NCI-H2107 (cell line): ENCODE measurements at places on chromosomes 11 and 22.

- no peak for DNase-seq
These were observed 102.6 kb downstream of the TMPRSS5 start for GRCh38 chr11:113603277-113604059.

- no peak for DNase-seq
These were observed 24.4 kb downstream of the ZNF214 start for GRCh38 chr11:6995703-6996102.

- no peak for DNase-seq
These were observed 3.4 kb downstream of the MCM5 start for GRCh38 chr22:35403356-35403755.

DNA sequence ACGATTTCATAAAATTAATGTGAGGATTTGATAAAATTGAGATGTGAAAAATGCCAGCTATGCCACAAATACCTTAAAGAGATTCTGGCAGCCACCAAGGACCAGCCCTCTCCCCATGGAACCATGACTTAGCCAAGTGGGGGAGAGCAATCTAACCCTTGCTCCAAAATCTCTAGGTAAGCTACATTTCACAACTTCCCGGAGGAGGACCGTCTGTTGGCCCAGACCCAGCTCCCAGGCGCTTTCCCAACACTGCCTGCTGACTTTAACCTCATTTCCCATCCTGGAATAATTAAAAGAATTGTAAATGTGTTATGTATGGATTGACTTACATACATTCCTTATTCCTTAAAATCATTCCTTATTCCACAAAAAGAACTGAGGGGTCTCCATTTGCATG lies 47.5 kb upstream of the TENM4 start:
- no peak for DNase-seq

GRCh38 chr22:37552524-37553163 lies 7.6 kb upstream of the CDC42EP1 start:
- no peak for DNase-seq

DNA sequence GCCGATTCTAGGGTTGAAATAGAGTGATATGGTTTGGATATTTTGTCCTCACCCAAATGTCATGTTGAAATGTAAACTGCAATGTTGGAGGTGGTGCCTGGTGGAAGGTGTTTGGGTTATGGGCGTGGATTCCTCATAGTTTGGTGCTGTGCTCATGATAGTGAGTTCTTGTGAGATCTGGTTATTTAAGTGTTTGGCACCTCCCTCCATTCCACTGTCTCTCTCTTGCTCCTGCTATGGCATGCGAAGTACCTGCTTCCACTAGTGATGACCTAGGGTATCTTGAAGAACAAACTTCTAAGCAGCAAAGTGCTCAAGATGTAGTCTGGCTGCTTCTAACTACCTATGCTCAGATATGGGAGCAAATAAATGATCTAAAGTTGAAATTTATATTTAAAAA lies 56.0 kb upstream of the TSPAN18 start:
- no peak for DNase-seq

- DNase-seq = no peak
These were observed 683.9 kb downstream of the TBC1D22A start for GRCh38 chr22:47446331-47446730.

- DNase-seq = no peak
These were observed 15.8 kb downstream of the CCND1 start for GRCh38 chr11:69656536-69657455.

GRCh38 chr11:115552151-115552772 lies 48.0 kb upstream of the CADM1 start:
- no peak for DNase-seq

DNA sequence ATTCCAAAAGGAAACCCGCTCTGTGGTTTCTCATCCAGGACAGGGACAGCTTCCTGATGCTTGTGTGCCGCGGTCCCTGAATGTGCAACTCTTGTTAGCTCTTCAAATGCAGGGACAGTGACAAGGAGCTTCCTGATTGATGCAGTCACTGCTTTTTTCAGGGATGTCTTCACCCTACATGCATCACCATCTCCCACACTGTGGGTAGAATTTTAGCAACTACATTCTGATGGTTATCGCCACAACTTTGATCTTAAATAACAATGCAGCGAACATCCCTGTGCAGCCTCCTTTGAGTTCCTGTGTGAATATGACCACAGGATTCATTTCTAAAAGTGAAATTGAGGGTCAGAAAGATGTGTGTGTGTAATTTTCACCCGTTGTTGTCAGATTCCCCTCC lies 115.0 kb downstream of the GGTLC2 start:
- no peak for DNase-seq

- DNase-seq = no peak
These were observed 137.1 kb upstream of the CTSC start for GRCh38 chr11:88474655-88475054.

DNA sequence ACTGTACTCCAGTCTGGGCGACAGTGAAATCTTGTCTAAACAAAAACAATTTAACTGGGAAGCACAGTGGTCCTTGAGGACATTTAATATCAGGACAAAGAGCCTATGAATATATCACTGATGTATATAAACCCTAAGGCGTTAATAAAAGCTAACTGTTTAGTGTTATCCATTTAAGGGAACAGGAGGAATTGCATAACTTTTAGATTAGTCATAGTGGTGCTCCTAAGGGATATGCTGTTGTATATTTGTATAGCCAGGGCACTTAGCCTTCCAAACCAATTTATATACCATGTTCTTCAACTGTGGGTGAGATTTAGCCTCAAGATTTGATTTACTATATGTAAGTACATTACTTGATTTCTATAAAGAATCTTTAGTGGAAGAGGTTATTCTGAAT lies 3.0 kb upstream of the CHEK1 start:
- DNase-seq = no peak

DNA sequence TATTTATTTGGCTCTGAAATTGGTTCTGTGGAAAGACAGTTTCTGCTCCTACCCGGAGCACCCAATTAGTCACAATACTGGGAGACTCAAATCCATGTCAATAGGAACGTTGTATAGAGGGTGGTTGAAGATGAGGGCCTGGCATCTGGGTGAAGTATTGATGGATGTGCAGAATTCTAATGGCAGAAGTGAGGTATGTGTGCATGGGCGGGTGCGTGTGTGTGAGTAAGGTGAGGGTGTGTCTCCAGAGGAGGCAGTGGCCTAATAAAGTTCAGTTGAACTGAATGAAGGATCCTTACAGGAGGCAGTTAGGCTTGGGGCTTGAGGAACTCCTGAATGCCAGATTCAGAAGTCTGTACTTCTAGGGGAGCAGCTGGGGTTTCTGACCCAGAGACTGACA lies 71.8 kb upstream of the B3GAT1 start:
- DNase-seq = no peak

DNA sequence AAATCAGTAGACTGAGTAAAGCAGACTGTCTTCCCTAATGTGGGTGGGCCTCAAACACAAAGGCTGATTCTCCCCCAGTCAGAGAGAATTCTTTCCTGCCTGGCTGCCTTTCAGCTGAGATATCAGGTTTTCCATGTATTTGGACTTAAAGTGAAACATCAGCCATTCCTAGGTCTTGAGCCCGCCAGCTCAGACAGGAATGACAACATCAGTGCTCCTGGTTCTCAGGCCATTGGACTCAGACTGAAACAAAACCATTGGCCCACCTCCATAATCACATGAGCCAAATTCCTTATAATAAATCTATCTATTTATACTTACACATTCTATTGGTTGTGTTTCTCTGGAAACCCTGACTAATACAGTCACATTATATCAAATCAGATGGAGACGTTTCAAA lies 56.7 kb upstream of the CLPB start:
- no peak for DNase-seq

DNA sequence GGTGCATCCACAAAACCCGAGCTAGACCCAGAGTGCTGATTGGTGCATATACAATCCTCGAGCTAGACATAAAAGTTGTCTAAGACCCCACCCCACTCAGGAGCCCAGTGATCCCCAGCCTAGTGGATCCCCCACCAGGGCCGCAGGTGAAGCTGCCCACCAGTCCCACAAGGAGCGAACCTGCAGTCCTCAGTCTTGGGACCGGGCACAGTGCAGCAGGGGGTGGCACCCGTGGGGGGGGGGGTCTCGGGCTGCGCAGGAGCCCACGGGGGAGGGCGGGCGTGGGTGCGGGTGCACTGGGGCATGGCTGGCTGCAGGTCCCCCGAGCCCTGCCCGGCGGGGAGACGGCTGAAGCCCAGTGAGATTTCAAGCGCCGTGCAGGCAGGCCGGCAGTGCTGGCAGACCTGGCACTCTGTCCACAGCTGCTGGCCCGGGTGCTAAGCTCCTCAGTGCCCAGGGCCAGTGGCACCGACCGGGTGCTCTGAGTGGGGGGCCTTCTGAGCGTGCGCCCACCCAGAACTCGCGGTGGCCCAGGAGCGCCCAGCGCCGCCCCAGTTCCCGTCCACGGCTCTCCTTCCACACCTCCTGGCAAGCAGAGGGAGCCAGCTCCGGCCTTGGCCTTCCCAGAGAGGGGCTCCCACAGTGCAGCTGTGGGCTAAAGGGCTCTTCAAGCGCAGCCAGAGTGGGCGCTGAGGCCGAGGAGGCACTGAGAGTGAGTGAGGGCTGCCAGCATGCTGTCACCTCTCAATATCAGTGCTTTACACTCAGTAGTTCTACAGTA lies 989.1 kb downstream of the FAM181B start:
- no peak for DNase-seq
